ENCODE measurements at places on chromosomes 7 and 10.

- no peak for DNase-seq
These were observed 83.0 kb upstream of the ATP6V0A4 start for GRCh38 chr7:138880881-138881578.

- DNase-seq, result no peak
These were observed 3.0 kb downstream of the ADARB2 start for GRCh38 chr10:1734288-1734687.

- DNase-seq, result no peak
These were observed 59.8 kb downstream of the COL13A1 start for GRCh38 chr10:69861251-69862240.

DNA sequence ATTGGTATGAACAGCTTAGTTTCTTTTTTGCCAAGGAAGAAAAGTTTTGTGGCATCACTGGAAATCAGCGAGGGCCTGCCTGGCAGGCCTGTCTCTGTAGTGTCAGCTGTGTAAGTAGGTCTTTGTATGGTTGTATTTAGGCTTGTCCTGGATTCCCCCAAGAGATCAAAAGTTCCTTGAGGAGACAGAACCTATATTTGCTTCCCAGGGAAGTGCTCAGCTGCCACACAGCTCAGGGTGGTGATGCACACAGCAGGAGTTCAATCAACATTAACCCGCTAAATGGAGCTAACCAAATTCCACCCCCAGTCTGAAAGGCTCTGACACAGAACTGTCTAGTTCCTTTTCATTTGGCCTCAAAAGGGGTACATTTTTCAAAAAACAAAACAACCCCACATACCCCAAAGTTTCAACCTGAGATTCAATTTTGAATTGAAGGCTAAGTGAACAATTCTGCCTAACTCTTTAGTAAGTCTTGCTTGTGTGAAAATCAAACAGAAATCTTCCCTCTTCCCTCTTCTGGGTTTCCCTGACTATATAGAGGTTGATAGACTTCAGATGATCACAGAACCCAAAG, 124.4 kb downstream of the CLEC2L start:
- no peak for DNase-seq

DNA sequence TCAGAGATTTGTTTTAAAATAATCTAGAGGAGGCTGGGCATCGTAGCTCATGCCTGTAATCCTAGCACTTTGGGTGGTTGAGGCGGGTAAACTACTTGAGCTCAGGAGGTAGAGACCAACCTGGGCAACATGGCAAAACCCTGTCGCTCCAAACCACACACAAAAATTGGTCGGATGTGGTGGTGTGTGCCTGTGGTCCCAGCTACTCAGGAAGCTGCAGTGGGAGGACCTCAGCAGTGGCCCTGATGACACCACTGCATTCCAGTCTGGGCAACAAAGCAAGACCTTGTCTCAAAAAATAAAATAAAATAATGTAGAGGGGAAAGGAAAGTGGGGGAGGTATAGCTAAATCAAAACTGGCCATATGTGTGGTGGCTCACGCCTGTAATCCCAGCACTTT, 13.9 kb upstream of the PPP3CB start:
- DNase-seq, result no peak

DNA sequence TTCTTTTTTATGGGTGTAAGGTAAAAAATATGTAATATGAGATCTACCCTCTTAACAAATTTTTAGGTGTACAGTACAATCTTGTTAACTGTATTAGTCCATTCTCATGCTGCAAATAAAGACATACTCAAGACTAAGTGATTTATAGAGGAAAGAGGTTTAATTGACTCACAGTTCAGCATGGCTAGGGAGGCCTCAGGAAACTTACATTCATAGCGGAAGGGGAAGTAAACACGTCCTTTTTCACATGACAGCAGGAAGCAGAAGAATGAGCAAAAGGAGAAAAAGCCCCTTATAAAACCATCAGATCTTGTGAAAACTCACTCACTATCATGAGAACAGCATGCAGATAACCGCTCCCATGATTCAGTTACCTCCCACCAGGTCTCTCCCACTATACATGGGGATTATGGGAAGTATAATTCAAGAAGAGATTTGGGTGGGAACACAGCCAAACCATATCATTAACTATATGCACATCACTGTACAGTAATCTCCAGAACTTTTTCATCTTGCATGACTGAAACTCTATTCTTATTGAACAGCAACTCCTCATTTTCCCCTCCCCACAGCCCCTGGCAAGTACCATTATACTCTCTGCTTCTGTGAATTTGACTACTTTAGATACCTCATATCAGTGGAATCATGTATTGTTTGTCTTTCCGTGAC, 127.4 kb downstream of the WNT2 start:
- DNase-seq, result no peak

DNA sequence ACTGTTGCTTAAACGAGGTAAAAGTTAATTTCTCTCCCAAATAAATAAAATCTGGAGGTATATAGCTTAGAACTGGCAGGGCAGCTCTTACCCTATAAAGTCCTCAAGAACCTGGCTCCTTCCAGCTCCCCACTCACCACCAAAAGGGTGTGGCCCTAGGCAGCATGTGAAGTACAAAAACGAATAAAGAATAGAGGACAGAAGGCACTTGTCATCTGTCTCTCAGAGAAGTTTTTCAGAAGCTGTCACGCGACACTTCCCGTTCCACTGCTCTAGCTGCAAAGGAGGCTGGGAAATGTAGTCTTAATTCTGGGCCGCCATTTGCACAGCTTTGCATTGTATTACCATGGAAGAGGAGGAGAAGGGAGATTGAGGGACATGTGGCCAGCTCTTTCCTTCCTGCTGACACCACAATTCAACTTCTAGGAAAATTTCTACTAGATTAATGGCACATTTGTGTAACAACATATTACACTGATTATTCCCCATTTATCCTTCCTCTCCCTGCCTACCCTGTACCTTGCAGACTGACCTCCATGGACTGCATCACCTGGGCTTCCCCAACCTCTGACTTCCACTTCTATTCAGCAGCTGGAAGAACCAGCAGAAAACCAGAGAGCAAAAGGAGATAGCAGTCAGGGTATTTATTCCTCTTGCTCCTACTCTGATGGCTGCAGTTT, 62.2 kb downstream of the CCDC71L start:
- DNase-seq, result peak; percentile 6

DNA sequence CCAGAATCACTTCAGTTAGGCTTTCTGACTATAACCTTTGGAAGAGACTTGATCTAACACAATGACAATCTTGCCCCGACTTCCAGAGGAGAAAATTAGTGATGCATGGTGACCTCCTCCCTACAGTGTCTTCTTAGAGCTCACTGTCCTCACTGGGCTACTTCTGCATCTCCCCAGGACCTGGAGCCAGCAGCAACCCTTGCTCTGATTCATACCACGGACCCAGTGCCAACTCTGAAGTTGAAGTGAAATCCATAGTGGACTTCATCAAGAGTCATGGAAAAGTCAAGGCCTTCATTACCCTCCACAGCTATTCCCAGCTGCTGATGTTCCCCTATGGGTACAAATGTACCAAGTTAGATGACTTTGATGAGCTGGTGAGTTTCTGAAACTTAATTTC, 12.6 kb downstream of the CPA2 start:
- no peak for DNase-seq

DNA sequence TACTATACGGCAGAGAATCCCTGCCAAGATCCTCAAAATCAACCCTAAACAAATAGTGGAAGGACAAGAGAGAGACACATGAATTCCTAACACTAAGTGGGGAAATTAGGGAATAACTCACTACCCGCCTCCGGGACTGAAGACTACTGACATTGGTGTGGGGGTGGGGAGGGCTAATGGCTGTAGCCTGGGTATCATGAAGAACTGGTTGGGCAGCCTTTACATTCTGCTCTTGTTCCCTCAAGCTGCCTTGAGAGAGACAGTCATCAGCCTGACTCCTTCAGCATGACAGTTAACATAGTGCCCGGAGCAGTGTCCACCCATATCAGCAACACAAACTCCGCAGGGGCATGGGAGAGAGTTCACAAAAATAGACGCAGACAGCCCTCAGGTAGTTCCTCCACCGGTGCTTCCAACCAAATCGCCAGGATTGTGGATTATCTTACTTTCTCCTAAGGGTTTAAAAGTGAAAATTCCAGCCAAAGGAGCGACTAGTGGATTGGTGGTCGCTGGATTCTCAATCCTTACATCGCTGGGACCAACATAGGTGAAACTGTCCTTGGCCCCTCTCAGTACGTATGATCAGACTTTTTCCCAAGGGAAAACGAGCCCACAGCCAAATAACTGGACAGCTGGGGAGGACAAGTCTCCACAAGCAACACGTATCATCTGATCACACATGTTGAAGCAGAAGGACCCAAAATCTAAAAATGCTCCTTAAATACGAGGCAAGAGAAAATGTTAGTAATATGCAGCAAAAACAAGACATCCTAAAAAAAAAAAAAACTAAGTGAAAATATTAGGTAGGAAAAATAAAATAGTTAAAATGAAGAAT, 22.6 kb downstream of the TMEM254 start:
- DNase-seq, result no peak

GRCh38 chr10:46297406-46298204, 10.8 kb downstream of the ANTXRL start:
- DNase-seq, result no peak

DNA sequence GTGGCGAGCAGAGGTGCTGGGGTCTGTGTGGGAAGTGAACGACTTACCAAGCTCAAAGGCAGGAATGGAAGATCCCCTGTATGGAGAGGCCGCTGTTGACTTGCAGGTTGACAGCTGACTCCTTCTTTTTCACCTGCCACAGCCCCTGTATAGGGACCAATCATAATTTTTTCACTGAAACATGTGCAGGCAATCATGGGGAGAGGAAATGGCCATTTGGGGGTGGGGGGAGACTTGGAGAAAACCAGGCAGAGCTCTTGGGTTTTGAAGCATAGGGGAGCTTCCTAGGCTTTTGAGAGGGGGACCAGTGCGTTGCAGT, 101.4 kb downstream of the WDR37 start:
- no peak for DNase-seq

GRCh38 chr7:36717586-36717985, 6.7 kb downstream of the AOAH start:
- no peak for DNase-seq

- DNase-seq, result no peak
These were observed 13.4 kb downstream of the PITRM1 start for GRCh38 chr10:3159152-3159551.
